ENCODE measurements at places on chromosomes 4 and X.

DNA sequence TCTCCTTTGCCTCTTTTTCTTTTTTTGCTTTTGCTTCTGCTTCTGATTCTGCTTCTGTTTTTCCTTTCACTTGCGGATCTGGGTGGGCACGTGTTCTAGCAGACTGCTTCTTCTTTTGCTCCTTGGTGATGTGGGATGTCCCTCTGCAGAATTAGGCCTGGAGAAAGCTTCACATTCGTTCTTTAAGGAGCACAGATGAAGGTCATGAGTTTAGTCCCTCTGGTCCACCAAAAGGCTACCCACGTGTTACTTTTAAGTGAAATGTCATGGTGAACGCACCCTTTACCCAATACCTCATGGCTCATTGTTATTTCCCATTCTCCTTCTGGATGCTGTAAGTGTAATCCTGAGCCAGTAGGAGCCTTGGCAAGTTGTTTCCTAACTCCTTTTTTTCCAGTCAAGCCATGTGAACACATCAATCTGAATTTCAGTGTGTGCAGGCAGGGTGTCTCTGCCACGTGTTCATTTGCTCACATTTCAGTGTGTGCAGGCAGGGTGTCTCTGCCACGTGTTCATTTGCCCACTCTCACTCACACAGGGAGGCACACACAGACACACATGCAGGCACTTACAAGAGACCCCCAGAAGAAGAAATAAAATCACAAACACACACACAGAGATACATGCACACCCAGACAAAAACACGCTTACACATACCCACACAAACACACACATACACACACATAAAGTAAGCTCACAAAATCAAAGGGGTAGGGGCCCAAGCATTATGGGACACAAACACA is 36.9 kb downstream of the NBDY start:
- DNase-seq: no peak

GRCh38 chr4:101200561-101200960 is 146.8 kb downstream of the PPP3CA start:
- DNase-seq: peak; percentile 64

DNA sequence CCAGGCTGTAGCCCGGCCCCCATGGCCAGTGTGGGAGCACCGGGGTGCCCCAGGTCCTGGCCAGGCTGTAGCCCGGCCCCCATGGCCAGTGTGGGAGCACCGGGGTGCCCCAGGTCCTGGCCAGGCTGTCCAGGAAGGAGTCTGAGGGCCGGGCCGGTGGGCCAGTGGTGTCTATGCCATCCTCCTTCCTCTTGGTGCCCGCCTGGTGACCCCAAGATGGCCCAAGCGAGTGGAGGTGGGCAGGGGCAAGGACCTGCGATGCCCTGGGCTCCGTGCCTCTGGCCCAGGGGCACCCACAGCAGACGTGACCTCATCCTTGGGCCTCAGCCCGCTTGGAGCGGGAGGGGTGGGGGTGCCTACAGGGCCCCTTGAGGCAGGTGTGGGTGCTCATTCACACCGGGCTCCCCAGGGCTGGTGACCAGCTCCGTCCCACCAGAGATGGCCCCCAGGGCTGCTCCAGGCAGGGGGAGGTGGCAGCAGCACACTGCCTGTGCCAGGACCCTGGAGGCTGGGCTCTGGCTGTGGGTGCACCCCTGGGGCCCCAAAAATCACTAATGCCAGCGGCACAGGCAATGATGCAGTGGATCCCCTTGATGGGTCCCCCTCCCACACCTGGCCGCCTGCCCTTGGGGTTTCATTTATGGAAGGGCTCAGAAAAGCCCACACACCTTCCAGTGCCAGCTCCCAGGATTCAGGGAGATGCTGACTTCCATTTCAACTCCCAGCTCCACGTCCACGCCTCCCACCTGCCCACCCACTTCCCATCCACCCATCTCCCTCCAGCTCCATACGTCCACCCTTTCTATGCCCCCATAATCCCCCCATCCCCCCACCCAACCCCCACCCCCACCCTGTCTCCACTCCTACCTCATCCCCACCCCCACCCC is 35.8 kb downstream of the TACC3 start:
- no peak for DNase-seq

DNA sequence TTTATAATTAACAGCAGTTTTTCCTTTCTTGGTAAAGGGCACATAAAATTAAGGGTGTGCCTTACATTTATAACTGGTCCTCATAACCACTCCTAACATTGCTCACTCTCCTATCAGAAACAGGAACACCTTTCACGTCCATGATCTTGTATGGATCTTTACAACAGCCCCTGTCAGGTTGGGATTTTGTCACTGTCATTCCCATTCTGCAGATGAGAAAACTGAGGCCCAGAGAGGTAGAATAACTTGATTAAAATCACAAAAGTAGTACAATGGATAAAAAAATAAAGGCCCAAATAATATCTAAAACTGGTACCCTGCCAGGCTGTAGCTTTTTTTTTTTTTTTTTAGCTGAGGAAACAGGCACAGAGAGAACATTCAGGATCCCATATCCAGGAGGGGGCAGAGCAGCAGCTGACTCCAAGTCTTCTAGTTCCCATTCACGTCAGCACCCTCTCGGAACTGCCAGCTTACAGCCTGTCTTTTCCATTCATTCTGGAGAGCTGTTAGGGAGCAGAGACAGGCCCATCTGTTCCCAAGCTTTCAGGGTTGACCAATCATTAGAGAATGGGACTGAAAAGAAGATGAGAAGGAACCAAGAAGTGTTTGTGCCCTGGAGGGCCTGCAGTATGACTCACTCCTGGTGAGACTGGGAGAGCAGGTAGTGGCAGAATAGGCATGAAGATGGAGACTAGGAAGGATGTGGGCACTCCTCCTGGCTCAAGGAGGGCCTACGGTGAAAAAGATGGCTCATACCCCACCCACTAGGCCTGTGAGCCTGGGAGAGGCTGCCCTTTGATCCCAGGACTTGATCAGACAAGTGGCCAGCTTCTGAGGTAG is 7.3 kb downstream of the SUV39H1 start:
- peak; percentile 44 for DNase-seq

DNA sequence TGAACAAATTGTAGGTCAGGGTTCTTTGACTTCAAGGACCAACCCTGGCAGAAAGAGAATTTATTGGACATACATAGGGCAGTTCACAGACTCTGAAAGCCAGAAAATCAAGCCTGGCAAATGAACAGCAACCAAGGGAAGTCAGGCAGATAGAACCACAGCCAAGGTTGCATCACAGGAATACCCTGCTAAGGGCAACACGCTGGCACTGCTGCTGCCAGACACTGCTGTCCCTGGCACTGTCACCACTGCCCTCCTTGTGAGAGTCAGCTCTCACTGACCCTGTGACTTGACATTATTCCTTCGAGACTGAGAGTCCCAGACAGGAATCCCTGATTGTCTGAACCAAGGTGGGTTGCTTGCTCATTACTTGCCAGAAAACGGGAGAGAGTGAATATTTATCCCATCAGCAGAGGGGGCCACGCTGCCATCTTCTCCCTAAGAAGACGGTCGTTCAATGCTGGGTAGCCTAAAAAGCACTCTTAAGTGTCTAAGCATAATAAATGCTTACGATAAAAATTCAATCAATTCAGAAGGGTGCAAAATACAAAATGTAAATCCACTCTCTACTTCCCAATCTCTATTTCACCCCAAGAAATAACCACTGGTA is 23.2 kb upstream of the PTTG2 start:
- DNase-seq: peak; percentile 8

GRCh38 chr4:39571504-39571903 is 44.3 kb upstream of the UGDH start:
- DNase-seq: no peak

DNA sequence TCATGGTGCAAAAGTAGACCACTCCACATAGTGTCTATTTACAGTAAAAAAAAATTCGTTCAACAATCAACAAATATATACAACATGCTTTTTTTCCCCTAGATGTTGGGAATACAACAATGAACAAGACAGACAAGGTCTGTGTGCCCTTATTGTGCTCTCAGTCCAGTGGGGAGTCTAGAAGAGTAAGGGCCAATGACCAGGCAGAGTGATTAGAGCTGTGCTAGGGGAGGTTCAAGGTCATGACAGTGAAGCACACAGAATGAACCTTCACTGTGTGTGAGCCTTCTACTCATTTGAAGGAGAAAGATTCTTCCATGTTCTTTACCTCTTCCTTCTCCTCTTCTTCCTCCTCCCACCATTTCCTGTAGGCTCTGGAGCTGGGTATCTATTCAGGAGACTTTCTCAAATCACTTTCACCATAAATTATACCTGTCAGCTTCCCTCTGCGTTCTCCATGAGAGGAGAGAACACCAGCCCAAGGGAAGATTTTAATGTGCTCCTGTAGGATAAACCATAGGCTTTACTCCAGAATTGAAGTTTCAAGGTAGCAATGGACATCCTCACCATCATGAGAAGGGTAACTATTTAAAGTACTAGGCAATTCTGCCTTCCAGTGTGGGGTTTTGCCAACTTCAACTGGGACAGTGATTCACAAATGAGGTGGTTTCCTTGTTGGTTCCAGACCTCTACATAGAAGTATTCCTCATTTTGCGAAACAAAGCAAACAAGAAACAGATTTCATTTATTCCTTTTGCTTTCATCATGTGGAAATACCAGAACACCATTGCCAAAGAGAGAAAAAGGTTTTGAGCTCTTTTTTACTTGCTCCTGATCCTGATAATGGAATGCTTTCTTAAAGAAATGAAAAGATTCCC is 246.9 kb upstream of the GPC4 start:
- peak; percentile 10 for DNase-seq

GRCh38 chr4:177483271-177483670 is 41.0 kb upstream of the AGA start:
- no peak for DNase-seq

DNA sequence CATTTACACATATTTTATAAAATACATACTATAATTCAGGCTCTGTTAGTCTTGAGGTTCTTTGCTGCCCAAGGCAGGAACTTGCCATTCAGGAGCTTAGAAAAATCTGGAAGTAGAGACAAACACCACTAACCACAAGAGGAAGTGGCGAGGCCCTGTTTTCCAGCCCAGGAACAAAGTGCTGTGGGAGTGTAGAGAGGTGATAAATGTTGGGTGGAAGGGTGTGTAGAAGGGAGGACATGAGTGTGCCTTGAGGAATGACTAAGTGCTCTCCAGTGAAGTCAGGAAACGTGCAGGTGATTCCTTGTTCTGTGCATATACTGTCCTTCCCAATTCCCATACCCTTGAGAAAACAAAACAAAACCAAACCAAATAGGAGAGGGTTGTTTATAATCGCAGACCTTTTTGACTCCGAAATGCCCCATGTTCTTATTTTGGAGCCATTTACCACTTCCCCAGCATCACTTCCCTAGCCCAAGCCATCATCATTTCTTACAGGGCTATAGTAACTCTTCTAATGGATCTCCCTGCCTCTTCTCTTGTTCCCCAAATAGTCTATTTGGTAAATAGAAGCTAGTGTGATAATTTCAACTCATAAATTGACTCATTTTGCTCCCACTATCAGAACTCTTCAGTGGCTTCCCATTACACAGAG is 83.2 kb downstream of the GPAT3 start:
- DNase-seq: peak; percentile 51

GRCh38 chr4:38743866-38744265 is 38.9 kb downstream of the TLR10 start:
- DNase-seq: no peak

DNA sequence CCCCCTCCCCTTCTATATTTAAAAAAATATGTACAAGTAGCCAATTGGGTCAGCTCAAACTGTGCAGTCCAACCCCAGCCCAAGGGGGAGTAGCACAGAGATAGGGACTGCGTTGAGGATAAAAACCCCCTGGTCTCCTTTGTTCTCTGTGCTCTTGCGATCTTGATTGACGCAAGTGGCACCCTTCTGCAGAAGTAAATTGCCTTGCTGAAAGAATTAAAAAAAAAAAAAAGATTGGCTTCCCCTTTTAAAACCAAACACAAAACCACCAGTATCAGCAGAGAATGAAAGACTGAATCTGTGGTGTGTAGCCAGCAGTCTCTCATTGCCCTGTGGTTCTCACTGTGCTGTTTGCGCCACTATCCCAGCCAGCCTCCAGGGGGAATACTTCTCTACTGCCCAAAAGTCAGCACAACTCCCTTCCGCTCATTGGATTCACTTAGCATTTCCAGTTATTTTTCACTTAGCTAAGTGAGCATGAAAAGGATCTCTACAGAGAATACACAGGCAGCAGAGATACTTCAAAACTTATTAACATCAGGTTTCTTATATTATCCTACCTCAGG is 29.7 kb downstream of the MANBA start:
- DNase-seq: no peak

DNA sequence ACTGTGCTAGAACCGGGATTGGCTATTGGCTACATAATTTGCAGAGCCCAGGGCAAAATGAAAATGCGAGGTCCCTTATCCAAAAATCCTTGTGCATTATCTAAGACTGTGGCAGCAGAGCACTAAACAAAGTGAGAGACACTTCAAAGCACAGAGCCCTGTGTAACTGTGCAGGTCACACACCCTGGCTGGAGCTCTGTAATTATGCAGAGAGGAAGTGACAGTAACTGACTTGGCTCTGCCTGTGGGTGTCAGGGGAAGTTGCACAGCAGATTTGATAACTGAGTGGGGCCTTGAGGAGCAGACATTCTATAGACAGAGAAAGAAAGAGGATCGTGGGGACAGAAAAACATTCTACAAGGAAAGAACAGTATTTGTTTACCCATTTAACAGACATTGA is 173.5 kb upstream of the FMR1 start:
- DNase-seq: no peak

Data from astrocyte of the hippocampus (primary cell).